Stimulated activated naive CD4-positive, alpha-beta T cell (primary cell): ENCODE measurements at places on chromosomes 12 and 14.

DNA sequence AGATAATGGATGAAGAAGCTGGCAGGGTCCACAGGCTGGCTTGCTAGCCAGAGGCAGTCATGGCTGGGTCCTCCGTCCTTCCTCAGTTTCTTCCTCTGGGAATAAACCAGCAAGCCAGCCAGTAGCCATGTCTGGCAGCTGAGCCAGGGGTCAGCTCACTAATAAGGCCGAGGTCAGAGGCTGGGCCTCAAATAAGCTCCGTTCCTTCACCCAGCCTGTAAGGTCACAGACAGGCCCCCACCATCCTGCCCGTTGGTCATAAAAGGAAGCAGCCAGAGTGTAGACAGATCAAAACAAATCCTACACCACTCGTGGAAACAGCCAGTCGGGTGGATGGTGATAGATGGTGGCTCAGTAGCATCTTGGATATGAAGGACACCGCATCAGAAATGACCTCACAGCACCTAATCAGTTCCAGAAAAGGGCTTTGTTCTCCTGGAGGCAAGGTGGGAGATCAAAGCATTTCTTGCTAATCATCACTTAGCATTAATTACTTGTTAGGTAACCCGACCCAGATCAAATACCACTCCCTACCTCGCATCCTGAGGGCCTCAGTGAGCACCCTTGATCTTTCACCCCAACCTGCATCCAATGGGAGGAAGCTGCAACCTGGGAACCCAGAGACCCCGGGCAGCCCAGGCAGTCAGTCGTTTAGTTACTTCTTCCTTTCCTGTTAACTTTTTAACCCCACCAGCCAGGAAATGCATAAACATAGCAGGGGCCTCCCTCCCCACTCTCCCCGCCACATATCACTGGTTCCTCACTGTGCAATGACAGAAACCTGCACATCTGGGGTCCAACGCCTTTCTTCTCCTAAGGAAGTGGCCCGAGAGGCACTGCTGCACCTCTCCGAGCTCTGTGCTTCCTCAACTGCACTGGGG lies 90.2 kb downstream of the KDM2B start:
- DNase-seq: no peak

DNA sequence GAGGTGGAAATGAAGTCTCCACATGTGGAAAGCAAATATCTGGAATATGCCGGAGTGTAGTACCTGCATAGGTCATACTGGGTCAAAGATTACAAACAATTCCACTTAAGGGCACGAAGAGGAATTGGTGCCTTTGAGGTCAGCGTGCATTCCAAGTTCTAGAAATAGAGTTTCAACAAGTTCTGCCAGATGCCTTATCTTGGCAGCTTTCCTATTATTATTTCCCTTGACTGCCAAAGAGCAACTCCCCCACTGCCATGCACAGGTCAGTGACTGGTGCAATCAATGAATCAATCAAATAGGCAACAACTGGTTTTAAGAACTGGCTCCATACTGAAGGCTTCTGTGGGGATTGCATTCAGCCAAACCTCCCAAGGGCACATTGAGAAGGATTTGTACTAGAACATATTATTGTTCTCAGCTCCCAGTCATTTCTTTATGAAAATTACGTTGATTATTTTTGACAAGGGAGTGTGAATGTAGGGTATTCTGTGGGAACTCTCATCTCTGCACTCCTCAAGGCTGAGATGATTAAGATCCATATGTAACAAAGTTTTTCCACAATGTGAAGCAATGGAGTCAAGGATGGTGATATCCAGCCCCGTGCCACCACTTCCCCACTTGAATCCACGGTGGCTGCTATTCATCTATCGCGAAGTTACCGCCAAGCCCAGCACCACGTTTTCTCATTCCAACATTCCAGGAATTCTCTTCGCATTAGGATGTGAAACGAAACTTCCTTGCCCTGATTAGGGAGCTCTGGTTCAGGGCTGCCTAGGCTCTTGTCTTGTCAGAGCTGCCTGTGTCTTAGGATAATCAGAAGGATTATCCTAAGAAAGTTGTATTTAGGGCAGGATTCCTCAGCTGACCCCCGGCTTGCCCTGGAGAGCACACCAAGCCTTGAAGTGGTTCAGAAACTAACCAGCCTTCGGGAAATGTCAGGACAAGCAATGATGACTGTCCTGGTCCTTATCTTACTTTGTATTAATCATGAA lies 115.1 kb upstream of the PCED1B start:
- DNase-seq: no peak

- DNase-seq: no peak
Measured at GRCh38 chr12:111505601-111506036, 93.5 kb downstream of the ATXN2 start.

- no peak for DNase-seq
Measured at GRCh38 chr12:67099858-67100257, 169.3 kb upstream of the CAND1 start.

- DNase-seq: no peak
Measured at GRCh38 chr12:28253161-28253641, 62.9 kb downstream of the CCDC91 start.

DNA sequence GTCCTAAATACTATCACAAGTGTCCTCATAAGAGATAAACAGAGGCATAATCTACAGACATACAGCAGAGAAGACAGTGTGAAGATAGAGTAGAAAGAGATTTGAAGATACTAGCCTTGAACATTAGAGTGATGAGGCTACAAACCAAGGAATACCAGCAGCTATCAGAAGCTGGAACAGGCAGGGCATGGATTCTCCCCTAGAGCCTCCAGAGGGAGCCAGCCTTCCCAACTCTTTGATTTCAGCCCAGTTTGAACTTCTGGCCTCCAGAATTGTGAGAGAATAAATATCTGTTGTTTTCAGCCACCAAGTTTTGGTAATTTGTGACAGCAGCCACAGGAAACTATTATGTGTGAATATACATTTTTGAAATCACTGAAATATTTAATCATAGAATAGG lies 47.2 kb downstream of the CCDC91 start:
- DNase-seq: no peak

GRCh38 chr12:115155665-115156645 lies 472.0 kb upstream of the TBX3 start:
- DNase-seq: no peak

GRCh38 chr12:24918596-24918995 lies 30.3 kb downstream of the BCAT1 start:
- DNase-seq: no peak

- DNase-seq: peak; percentile 48
Measured at GRCh38 chr14:99982537-99983250, 82.5 kb upstream of the EVL start.

DNA sequence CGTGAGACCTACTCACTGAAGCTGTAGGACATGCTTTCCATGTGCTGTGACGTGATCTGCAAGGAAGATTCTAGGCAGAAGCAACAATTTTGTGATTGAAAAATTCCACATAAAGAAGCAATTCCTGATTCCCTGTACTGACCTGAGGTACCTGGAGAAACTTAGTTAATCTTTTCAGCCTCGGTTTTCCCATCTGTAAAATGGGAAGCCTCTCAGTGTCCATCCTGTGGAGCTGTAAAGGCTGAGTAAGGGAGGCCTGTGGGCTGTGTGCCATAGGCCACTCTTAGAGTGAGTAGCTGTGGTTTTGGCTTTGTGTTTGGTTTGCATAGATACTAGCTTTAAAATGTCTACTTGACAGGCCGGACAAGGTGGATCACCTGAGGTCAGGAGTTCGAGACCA lies 50.7 kb downstream of the SFSWAP start:
- DNase-seq: no peak

DNA sequence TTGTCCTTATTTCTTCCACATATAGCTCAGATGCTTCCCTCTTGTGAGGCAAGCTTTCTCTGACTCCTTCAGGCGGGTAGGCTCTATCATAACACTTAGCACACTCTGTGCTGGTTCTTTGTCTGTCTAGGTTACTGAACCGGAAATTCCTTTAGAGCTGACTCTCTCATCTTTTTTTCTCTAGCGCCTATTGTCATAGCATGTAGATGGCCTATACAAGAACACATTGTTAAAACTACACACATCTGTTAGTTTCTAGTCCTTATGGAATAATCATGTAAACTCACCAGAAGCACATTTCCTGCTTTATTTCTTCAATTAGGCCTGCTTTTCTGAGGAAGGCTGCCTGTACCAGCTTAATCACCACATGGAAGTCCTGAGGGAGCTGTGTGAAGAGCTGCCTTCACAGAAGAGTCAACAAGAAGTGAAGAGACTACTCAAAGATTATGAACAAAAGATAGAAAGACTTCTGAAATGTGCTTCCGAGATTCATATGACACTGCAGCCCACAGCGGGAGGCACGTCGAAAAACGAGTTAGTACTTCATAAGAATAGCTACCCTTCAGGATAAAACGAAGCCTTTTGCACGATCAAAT lies 143.9 kb downstream of the SYNE2 start:
- no peak for DNase-seq

DNA sequence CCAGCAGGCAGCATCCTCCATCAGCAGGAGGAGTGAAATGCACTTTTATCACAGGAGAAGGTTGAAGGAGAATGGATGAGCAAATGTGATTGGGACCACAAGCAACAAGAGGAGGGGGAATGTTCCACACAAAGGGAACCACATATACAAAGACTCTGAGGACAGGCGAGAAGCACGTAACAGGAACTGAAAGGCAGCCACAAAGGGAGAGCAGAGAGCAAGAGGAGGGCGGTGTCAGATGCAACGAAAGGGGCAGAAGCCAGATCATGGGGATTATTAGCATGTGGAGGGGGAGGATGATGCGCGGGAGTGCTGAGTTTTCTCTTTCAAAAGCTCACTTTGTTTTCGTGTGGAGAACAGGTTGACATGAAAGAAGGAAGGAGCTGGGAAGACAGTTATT lies 241.1 kb downstream of the SPTSSA start:
- no peak for DNase-seq
